ENCODE measurements at places on chromosomes 2 and 18.

GRCh38 chr2:172307800-172308199 lies 119.6 kb upstream of the ITGA6 start:
- DNase-seq, result no peak

GRCh38 chr18:33697498-33697897 lies 119.5 kb downstream of the ASXL3 start:
- DNase-seq, result no peak

GRCh38 chr18:22427822-22428549 lies 10.3 kb upstream of the CTAGE1 start:
- no peak for DNase-seq

DNA sequence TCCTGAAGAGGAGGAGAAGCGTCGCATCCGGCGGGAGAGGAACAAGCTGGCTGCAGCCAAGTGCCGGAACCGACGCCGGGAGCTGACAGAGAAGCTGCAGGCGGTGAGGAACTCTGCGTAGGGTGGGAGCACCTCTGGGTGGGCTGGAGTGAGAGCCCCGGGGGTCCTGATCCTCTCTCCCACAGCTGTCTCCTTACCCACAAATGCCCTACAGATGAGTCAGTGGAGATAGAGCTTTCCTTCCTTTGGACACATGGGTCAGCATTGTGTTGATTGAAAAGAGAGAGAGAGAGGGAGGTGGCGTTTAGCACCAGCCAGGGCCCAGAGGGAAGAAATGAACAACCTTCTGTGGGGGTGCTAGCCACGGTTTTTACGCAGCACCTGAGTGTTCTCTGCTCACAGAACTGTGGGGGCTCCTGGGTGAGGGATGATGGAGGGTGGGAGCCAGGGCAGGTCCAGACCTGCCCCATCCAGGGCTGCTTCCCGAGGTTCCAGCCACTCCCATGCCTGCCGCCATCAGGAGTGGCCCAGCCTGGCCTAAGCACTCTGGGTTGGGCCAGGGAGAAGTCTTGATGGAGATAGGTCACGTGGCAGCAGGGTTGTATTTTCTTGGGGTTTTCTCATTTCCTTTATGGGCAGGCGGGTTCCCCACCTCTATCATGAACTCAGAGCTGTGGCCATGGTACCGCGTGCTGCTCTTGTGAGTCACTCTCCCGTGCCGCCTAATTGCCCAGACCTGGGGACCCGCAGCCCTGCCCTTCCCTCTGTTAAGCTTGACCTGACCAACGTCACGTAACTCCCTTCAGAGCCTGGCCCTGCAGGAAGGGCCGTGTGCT lies 16.3 kb downstream of the FOSL2 start:
- no peak for DNase-seq

GRCh38 chr2:64289737-64290136 lies 145.5 kb upstream of the PELI1 start:
- DNase-seq, result no peak

- no peak for DNase-seq
Observed at GRCh38 chr2:18829976-18830375, 240.6 kb upstream of the NT5C1B start.

DNA sequence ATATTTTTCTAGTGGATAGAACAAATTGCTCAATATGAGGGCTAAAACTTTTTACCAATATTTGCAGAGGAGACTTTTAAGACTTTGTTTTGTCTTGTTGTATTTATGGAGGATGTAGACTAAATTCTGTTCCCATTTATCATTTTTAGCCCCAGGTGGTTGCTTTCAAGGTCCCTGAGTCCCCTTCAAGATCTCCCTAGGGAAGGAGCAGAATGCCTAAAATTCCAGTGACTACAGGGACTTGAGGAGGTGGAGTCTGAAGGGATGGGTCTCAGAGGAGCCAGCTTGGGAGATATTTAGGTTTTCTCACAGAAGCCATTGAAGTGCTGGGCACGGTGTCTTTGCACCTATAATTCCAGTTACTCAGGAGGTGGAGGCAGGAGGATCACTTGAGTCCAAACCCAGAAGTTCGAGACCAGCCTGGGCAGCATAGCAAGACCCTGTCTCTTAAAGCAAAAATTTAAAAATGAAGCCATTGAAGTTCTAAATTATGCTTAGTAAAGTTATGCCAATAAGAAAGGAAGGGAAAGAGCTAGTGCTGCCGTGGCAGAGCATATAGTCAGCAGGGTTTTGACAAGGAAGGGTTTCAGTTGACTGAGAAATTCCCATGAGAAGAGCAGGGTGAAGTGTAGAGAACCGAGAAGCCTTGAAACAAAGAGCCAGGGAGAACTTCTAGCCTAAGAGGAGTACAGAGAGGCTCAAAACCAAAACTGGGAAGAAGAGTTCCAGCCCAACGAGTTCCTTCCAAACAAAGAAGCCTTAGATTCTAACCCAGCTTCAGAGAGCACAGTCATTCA lies 43.4 kb downstream of the COMMD1 start:
- no peak for DNase-seq

DNA sequence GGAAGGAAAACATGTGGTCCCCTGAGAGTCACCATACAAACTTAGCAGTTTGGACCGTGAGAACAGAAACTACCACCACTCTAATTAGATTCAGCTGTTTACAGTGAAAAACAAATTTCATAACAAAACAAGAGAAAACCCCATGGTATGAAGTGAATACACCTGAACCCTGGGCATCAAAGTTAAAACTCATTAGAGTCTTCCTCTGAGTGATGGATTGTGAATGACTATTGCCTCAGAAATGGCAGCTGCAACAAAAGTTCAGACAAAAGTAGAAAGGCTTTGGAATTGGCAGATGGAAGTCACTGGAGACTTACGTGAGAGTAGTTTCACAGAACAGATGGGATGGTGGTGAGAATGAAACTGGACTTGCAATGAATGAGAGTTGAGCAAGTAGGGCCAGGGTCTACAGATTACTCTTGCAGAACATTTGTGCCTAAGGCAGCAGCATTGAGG lies 98.0 kb downstream of the AAK1 start:
- no peak for DNase-seq

GRCh38 chr2:154194909-154195643 lies 323.4 kb downstream of the GALNT13 start:
- DNase-seq, result no peak

Data from hypothalamus (tissue), 51 donors.